ENCODE measurements at places on chromosomes 3 and 15.

GRCh38 chr3:94862703-94863102 lies 799.8 kb downstream of the NSUN3 start:
- DNase-seq, result no peak

GRCh38 chr15:51672913-51673857 lies 8.1 kb upstream of the SCG3 start:
- no peak for DNase-seq

GRCh38 chr3:106588739-106589138 lies 719.9 kb upstream of the CBLB start:
- no peak for DNase-seq

DNA sequence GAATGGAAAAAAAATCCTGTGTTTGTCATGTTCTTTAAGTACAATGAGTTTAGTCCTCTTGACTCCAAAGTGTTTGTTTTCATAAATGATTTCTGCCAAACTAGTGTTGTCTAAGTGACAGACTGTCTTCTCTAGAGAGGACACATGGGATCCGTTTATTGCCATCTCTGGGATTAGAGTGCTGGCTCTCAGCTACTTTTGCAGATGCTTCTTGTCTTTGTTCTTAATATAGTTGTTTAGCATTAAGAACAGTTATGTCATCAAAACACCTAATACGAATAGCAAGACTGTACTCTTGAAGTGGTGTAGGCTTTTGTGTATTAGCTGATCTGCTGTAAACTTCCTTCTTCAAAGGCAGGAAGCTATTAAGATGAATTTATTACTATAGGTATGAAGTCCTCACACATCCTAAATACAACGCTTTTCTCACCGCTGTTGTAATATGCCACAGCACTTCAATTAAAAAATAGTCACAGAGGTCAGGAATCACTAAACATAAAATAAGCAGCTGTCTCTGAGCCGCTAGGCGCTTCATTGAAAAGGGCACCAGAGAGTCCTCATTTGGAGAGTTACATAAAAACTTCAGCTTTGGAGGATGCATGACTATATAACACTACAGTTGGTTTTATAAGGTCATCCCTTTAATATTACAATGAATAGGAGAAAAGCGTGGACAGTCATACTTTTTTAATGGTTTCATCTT lies 128.3 kb upstream of the ZNF385D start:
- DNase-seq, result no peak

DNA sequence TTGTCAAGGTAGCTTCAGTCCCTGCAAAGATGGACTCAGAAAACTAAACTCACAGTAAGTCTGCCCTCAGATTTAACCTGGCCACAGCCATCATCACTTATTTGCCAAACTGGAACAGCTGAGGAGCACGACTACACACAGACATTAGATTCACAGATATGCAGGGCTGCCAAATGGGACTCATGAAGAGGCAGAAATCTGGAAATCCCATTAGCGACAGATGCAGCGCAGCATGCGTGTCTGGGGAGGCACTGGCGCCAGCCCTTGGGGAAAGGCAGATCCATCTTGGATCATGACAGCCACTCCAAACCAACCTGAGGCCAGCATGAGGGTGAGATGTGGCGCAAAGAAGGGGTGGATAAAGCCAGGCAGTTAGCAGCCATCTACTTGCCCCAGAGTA lies 160.7 kb upstream of the TSC22D2 start:
- no peak for DNase-seq

- peak; percentile 55 for DNase-seq
Observed at GRCh38 chr3:3998140-3998922, 199.1 kb downstream of the LRRN1 start.

DNA sequence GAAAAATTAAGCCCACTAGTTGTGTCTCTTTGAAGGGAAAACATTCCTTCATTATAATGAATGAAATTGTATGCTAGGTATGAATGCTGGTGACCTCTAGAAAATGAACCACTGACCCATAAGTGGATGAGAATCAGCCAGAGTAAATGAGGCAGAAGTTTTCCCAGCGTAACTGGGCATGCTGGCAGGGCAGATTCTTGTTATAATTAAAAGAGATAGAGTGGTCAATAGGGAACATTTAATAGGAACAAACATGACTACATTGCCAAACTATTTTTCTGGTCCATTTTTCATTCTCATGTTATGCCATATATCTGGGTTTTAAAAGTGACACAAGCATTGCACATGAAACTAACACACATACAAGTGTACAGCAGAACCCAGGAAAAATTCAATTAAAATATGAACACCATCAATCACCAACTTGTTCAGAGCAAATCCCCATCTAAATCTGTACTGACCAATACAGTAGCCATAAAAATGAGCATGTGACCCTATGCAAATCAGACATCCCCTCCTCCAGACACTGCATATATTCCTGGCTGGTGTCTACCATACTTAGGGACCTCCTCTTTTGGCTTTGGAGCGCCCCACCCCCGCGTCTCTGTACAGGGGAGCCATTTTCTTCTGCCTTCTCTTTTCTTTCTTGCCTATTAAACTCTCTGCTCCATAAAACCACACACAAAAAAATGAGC lies 4.0 kb downstream of the CLRN1 start:
- no peak for DNase-seq

- no peak for DNase-seq
Observed at GRCh38 chr3:23094890-23095462, 108.2 kb upstream of the UBE2E2 start.

- DNase-seq, result no peak
Observed at GRCh38 chr3:64884536-64884935, 196.7 kb upstream of the ADAMTS9 start.

GRCh38 chr15:90058308-90058707 lies 44.0 kb downstream of the IDH2 start:
- DNase-seq, result no peak

Measured in NCI-H1417 (cell line).